ENCODE measurements at places on chromosomes 6 and 20. TPM values are rescaled to one million over a fixed set of nuclear protein-coding genes. Genes with fewer than 3 reads are reported as not detected.

TEAD3 gene
- total RNA-seq = 21.7 TPM

KCNB1 gene
- 0.52 TPM for total RNA-seq

LAMA5 gene
- total RNA-seq = 83.4 TPM

MPC1 gene
- 43.4 TPM for total RNA-seq

GHRH gene
- total RNA-seq = not detected

CTCFL gene
- not detected for total RNA-seq

FBXO5 gene
- 6.5 TPM for total RNA-seq

BPI gene
- total RNA-seq = not detected

PPDPF gene
- total RNA-seq = 459 TPM

MAP3K5 gene
- 14.5 TPM for total RNA-seq

PHF20 gene
- 17.3 TPM for total RNA-seq

CCM2L gene
- total RNA-seq = 1.2 TPM

BIRC7 gene
- total RNA-seq = not detected

RUNX2 gene
- 2.5 TPM for total RNA-seq

STX11 gene
- 5.5 TPM for total RNA-seq

MOG gene
- total RNA-seq = not detected

CFAP61 gene
- not detected for total RNA-seq

BFSP1 gene
- total RNA-seq = 1.3 TPM

ATRN gene
- 14.7 TPM for total RNA-seq

TCF21 gene
- 0.72 TPM for total RNA-seq

DOK5 gene
- 0.12 TPM for total RNA-seq

SMOC2 gene
- total RNA-seq = 1.9 TPM

NAPB gene
- total RNA-seq = 4.0 TPM

RNF182 gene
- total RNA-seq = 0.20 TPM

MYCT1 gene
- 1.6 TPM for total RNA-seq

OXT gene
- total RNA-seq = not detected

EYA2 gene
- 27.7 TPM for total RNA-seq

TINAG gene
- total RNA-seq = not detected

C6orf132 gene
- 216 TPM for total RNA-seq

BCKDHB gene
- total RNA-seq = 12.9 TPM

PTCRA gene
- not detected for total RNA-seq

SLC35F1 gene
- not detected for total RNA-seq

ABHD16B gene
- total RNA-seq = not detected

GABRR2 gene
- total RNA-seq = not detected

FBXO9 gene
- 96.8 TPM for total RNA-seq

RNF114 gene
- total RNA-seq = 36.1 TPM

CCN6 gene
- total RNA-seq = not detected

OOEP gene
- total RNA-seq = 0.36 TPM

ADGB gene
- not detected for total RNA-seq

SIGLEC1 gene
- 0.80 TPM for total RNA-seq

VSX1 gene
- not detected for total RNA-seq

SLPI gene
- 864 TPM for total RNA-seq

RXRB gene
- total RNA-seq = 19.6 TPM

PRR18 gene
- total RNA-seq = 0.04 TPM

MCM3 gene
- 30.3 TPM for total RNA-seq

NKAPL gene
- total RNA-seq = 0.12 TPM

DDX43 gene
- 0.56 TPM for total RNA-seq

DLK2 gene
- 8.9 TPM for total RNA-seq

C6orf58 gene
- total RNA-seq = not detected

PTK6 gene
- 92.7 TPM for total RNA-seq

IGF2R gene
- total RNA-seq = 53.5 TPM

RHAG gene
- not detected for total RNA-seq
